Foreskin keratinocyte (primary cell): ENCODE measurements at places on chromosomes 2 and 18.

- no peak for DNase-seq
These were observed 21.9 kb downstream of the FER1L5 start for GRCh38 chr2:96664366-96664925.

GRCh38 chr2:54657664-54658083, 65.8 kb upstream of the EML6 start:
- DNase-seq = no peak

DNA sequence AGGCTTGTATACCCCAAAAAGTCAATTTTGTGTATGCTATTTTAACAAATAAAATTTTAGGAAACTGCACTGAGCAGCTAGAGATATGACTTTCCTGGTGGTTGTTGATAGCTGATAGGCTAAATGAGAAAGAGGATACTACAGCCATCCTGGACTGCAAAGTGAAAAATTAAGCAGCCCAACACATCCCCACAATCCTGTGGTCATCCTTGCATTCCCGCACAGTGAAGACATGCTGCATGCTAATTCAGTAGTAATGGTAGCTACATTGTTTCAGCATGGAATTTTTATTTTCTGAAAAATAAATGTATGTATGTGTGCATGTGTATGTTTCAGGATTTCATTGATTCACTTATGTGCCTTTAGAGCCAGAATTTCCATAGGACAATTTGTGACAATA, 124.2 kb upstream of the CCDC68 start:
- no peak for DNase-seq

GRCh38 chr2:182014284-182014683, 28.6 kb downstream of the PPP1R1C start:
- no peak for DNase-seq

DNA sequence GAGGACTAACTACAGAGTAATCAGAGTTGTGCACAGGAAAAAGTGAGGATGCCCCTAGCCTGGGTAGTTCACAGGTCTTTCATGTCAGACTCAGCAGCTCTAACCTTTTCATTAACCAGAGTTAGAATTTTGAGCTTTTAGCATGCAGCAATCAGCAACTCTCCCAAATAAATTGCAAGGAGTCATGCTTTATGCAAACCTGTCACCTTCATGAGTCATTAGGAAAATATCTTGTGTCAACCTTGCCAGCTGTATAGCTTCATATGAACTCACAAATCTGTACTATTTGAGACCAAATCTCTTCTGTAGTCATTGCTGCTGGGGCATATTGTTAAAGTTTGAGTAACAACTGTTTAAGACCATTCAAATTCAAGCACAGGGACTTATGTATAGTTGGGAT, 382.3 kb upstream of the NT5C1B start:
- DNase-seq = no peak

GRCh38 chr2:38192976-38193375, 117.0 kb upstream of the CYP1B1 start:
- no peak for DNase-seq

- DNase-seq = peak; percentile 36
These were observed 156.1 kb upstream of the VRK2 start for GRCh38 chr2:57890464-57890863.

GRCh38 chr2:236689393-236689700, 119.7 kb downstream of the ACKR3 start:
- peak; percentile 64 for DNase-seq

DNA sequence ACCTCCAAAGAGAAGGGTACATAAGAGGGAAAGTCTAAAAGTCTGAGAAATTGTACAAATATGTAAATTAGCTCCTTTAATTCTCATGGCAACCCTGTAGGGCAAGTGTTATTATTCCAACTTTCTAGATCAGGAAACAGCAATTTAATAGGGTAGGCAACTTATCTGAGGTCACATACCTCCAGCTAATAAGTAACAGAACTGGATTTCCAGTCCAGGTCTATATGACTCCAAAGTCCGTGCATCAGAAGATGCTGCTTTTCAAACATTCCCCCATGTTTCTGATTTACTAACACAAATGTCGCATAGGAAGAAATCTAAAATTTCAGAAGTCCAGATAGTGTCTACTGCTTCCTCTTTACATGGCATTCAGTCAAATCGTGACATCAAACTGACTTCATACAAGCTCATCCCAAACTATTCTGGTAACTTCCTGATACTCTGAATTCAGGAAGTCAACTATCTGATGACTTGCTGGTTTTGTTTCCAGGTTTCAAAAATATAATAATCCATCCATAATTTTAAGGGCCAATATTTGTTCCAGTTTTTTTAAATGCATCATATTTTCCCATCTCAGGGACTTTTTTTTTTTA, 419.3 kb upstream of the ACVR2A start:
- no peak for DNase-seq

- DNase-seq = no peak
These were observed 342.6 kb downstream of the NBAS start for GRCh38 chr2:15218423-15219086.

DNA sequence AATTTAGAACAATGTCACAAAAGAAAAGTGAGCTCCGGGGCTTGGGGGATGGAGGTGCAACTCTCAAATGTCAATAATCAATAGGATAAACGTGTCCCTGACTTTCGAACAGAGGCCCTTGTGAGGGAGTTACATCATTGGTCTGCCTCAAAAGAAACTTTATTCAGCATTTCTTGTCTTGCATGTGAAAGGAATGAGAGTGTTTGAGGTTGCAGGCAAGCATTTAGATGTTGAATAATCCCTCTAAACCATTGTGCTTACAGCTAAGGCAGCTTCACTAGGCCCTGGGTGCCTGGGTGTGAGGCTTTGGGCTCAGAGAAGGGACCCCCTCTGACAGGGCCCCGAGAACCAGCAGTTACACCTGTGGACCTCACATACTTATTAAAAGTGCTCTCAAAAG, 28.6 kb upstream of the FHL2 start:
- no peak for DNase-seq

- DNase-seq = peak; percentile 67
These were observed 215.4 kb downstream of the AFF3 start for GRCh38 chr2:99926986-99927385.
